ENCODE measurements at places on chromosomes 12 and 14.

DNA sequence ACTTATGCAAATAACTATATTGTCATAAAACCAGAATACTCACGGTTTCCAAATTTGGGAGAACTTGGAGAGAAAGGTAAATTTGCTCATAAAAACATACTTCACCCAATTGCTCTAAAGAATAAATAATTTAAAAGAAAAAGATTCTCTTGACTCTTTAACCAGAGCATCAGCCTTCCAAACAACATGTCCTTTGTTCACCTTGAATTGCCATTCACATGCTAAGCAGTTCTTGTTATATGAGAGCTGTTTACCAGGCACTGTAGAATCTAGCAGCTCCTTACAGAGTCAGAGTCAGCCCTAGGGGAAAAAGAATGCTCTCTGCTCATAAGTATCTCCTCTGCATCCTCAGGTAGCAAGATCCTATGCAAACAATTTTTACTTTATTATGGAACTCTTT lies 10.2 kb downstream of the SLCO1A2 start:
- DNase-seq = no peak

- no peak for DNase-seq
These were observed 55.4 kb upstream of the PYGL start for GRCh38 chr14:50999726-51000125.

DNA sequence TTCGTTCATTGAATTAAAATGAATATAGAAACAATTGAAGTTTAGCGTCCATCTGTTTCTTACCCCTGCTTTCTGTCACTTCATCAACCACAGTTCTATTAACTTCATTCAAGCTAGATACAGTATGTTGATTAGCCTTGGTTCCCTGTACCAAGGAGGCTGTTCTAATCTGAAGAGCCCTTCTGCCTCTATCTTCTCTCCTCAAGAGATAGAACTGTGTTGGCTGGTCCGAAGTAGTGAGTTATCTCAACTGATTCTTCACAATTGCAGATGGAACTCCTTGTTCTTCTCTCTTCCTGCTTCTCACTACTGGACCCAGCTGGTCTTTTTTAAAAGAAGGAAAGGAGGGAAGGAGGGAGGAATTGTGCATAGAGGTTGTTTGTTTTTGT lies 82.1 kb upstream of the TRAF3 start:
- DNase-seq = no peak

DNA sequence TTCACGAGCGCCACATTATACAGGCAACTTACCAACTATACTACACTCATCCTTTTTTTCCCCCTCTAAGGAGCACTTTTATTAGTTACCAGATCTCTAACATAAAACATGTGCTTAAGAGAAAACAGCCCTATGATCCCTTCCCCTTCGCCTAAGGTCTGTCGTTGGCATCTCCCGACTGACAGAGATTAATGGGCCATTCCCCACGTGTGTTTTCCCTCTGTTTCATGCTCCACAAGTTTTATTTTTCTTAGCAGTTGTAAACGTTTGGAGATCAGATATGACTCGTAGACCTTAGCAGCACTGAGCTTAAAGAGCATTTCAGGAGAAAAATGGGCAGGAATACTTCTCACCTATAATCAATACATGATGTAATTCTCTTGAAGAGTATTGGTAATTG lies 51.4 kb upstream of the FZD10 start:
- DNase-seq = no peak

DNA sequence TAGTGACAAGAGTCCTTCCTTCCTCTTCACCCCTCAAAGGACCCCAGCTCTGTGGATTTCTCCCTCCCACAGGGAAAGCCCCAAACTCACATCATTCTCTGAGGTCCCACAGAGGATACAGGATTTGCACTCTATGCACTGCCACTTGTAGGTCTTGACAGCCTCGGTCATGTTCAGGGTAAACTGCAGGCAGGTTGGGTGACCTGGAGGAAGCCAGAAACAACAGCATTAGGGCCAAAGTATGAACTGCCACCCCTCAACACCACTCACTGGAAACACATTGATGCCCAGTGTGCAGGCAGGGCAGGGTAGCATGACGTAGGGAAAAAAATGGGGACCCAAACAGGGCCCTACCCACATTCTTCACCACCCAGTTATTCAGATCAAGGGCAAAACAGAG lies 264.4 kb downstream of the DPF3 start:
- no peak for DNase-seq

- DNase-seq = no peak
These were observed 12.8 kb upstream of the FGF23 start for GRCh38 chr12:4392223-4392742.

GRCh38 chr14:92637228-92637627 lies 111.2 kb downstream of the LGMN start:
- no peak for DNase-seq

- no peak for DNase-seq
These were observed 4.7 kb downstream of the PPP2R3C start for GRCh38 chr14:35117112-35117511.

DNA sequence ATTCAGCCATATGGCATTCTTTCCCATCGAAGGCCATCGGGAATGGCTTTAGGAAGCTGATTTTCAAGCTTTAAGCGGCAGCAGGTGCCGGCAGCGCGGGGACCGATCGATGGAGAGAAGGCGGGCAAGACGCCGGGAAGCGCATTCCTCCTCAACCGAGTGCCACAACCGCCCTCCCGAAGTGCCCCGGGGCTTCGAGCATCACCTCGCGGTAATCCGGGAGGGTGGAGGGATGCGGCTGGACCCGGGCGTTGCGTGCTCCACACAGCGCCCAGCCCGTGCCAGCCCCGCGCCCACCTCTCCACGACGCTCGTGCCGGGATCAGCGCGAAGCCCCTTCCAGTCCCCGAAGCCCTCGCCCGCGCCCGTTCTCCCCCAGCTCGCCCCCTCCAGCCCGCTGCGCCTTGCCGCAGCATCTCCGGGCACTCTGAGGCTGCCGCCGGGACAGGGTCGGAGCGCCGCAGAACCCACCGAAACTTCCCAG lies 3.2 kb downstream of the USP44 start:
- peak; percentile 5 for DNase-seq

GRCh38 chr14:21933681-21934080 lies 260.1 kb upstream of the OR4E1 start:
- DNase-seq = no peak
